ENCODE measurements at places on chromosomes 5 and 9. TPM values are rescaled to one million over a fixed set of nuclear protein-coding genes. Genes with fewer than 3 reads are reported as not detected.
A peak's percentile ranks its signal among the peaks of the same experiment; 100 is the strongest.

DNA sequence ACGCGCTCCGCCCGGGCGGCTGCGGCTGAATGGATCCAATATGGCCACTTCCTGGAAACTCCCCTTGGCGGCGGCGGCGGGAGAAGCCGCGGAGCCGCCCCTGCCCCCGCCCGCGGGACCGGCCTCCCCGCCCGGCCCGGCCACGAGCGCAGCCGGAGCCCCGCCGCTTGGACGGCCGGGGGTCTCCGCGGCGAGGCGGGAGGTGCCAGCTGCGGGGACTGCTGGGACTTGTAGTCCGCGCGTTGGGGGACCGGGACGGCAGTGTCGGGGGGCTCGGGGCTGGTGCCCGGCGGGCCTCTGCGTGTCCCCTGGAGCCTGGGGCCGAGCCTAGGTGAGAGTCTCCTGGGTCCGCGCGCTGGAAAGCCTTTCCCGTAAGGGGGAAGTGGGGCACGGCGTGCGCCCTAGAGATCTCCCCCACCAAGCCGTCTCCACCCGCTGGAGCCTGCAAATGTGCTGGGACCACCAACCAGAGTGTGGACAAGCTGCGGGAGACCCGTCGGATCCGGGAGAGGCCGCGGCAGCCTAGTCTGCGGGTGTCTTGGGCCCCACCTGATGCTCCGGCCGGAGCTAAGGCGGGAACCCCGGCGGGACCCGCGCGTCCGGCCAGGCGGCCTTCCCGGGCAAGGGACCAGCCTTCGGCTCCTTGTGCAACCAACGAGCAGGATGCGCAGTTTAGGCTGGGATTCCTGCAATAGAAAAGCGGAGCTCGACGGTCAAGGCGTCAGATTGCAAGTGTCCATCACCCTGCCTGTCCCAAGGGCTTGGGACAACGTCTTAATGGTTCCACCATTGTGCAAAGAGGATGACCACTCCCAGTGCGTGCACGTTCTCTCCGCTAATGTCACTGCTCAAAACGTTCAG lies at the start of gene SEPTIN8:
SEPTIN8 (minus strand) TSS at position 31 of the 861 bp plus-strand sequence. CDS start 102 bp downstream, outside the sequence.
- peak; percentile 78 for DNase-seq

DNA sequence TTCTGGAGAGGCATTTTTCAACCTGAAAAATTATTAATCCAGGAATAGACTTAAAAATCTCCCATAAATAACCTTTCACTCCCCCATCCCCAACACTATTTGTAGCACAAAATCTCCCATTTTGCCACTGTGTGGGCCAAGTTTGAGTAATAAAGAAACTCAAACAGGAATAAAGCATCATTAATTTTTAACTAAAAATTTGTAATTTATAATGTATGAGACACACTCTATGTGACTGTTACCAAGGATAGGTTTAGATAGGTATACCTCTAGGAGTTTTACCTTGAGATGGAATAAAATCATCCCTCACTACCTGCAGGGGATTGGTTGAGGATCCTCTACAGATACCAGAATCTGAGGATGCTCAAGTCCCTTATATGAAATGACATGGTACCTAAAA lies 30.1 kb downstream of the CHD1 start:
- no peak for DNase-seq

- no peak for DNase-seq
These were observed 118.8 kb downstream of the GLIS3 start for GRCh38 chr9:4180907-4181605.

- no peak for DNase-seq
These were observed 72.0 kb upstream of the CKMT2 start for GRCh38 chr5:81161012-81161601.

Gene HACD4
- total RNA-seq, result 0.32 TPM

Gene ZNF367
- total RNA-seq, result 0.69 TPM

Gene GNA14
- total RNA-seq, result 1.1 TPM

All from psoas muscle (tissue), 8 donors.